ENCODE measurements at places on chromosomes 1 and 21. TPM values are rescaled to one million over a fixed set of nuclear protein-coding genes. Genes with fewer than 3 reads are reported as not detected.

RASSF5 gene
- total RNA-seq = 17.5 TPM

DNA sequence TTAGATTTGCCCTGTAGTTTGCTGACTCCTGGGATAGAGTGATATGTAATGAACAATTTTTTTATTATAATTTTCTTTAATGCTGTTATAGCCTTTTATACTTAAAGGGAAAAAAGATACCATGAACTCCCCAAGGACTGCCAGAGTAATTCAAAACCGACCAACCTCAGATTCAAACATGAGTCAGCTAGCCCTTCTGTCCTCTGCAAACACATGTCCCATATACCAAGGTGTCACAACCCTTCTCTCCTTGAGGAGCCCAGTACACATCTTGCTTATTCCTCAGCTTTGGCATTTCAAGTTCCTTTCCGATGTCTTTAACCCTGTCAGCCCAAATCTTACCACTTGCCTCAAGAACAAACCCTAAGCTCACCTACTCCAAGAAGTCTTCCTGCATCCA, 184.9 kb downstream of the KCNH1 start:
- no peak for DNase-seq

CDC42 gene
- total RNA-seq = 144 TPM

RHCE gene
- 0.28 TPM for total RNA-seq
